Mesenchymal stem cell (in vitro differentiated cells and primary cell): ENCODE measurements at places on chromosomes 4 and X.
A peak's percentile ranks its signal among the peaks of the same experiment; 100 is the strongest.

DNA sequence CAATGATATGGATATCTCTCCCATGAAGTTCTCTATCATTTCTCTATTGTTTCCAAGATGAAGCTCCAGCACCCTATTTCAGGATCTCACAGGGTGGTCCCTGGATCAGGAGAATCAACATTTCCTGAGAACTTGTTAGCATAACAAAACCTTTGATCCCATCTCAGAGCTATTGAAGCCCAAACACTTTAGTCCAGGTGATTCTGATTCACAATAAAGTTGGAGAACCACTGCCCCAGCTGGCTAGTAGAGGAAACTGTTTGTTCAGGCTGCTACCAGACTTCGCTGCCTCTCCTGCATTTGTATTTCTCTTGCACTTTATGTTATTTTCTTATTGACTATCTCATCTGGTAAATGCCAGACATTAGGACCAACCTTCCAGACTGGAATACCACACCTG, 65.4 kb downstream of the CEP44 start:
- DNase-seq: no peak

- DNase-seq: peak; percentile 56
These were observed 65.6 kb downstream of the ATXN3L start for GRCh38 chrX:13254076-13254785.

DNA sequence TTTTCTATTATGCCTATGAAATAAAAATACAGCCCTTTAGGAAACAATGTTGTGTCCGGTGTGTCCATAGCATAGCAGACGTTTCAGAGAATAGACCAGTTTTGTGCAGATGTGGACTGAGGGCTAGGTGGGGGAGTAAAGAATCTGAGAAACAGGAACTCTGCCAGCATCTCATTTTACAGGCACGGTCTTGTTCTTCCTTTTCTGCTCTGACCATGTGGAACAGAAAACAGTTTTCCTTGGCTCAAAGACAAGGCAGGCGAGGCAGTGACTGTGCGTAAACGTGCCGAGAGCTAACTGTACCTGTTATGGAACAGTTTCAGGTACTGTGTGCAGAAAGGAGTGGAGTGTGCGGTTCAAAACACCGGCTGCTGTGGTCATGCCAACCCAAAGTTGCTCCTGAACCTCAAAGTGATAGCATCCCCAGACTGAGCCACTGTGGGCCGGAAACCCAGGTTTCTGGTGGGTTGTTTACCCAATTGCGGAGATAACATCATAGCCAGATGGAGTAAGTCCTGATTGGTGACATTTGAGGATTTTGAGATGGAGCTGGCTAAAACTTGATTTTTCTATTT, 20.2 kb downstream of the CNGA2 start:
- no peak for DNase-seq

- DNase-seq: no peak
These were observed 16.8 kb downstream of the BANK1 start for GRCh38 chr4:101807351-101807750.

GRCh38 chrX:134338527-134338926, 101.5 kb downstream of the CCDC160 start:
- DNase-seq: no peak

DNA sequence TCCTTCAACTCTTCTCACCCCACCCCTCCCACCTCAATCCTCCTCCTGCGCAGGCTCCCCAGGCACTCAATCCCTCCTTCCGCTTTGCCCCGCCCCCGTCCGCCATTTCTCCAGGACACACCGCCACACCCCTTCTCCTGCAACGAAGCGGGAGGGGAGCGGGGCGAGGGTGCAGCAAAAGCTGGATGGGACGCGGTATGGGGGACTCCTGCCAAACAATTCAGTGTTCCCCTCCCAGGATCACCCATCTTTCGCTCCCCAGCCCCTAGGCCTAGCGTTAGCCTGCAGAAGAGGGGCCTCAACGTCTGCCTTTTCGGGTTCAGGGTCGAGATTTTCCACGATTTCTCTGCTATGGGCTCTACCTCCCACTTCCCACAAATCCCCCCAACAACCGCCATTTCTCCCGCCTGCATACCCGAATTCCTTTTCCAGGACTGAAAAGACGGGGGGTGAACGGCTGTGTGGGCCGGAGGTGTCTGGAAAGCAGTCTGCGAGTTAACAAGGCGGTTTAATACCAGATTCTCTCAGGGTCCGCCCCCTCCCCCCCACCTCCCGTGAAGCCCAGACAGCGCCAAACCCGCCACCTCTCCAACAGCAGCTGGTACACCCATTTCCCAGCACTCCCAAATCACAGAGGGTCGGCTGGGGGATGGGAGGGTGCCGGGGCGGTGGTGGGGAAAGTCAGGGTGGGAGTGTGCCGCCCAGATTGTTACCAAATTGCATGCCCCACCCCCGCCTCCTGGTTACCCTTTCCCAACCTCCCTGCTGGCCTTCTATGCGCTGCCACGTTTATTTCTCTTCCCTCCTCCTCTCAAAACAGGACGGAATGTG, 774 bp downstream of the ARMCX2 start:
- peak; percentile 62 for DNase-seq

DNA sequence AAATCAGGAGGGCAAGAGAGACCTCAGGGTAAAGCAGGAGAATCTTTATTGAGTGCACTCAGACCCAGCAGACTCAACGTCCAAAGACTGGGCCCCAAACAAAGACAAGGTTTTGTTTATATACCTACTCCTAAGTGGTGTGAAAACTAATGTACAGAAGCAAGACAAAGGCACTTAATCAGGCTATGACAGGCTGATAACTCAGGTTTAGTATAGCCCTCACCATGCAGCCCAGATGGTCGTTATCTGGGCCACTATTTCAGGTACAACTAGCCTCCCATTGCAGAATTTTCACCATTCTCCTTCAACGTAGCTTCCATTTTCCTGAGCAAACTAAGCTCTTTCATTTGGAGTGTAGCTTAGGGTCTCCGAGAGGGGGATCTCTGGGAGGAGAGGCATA, 36.9 kb downstream of the SULT1E1 start:
- no peak for DNase-seq

- no peak for DNase-seq
These were observed 362.5 kb upstream of the TRAM1L1 start for GRCh38 chr4:117447925-117448324.

- no peak for DNase-seq
These were observed 143.2 kb downstream of the SH3KBP1 start for GRCh38 chrX:19744231-19744630.

- DNase-seq: no peak
These were observed 49.3 kb upstream of the PHF8 start for GRCh38 chrX:54093571-54093970.

GRCh38 chr4:1597021-1597931, 86.8 kb downstream of the FAM53A start:
- DNase-seq: no peak

DNA sequence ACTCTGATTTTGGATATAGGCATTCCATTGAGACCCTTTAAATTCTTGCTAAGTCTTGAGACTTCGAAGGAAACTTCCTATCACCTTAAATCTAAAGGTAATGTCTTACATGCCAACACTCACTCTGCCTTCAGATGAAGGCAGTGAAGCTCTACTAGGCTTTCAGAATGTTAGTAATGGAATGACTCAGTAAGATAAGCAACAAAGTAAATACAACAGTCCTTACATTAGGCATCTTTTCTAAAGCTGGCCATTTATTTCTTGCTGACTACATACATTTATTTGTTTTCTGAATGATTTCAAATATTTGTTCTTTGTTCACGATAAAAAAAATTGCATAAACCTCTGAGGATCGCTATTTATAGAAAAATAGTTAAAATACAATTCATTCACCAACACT, 43.5 kb downstream of the ASIC5 start:
- DNase-seq: peak; percentile 22

DNA sequence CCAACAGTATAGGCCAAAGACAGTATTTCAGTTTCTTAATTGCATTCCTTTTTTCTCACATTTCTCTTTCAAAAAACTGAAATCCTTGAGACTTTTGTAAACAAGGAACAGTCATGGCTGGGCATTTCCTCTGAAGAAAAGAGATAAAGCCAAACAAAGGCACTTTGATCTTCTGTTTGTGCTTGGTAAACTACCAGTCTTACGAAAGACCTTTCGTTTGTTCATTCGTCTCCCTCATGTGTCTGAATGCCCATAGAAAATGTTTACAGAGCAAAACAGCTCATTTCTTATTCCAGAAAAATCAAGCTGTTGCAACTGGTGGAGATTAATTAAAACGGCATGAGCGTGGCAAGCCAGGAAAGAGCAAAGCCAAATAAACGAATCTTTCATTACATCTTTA, 178.0 kb downstream of the GASK1B start:
- peak; percentile 50 for DNase-seq

DNA sequence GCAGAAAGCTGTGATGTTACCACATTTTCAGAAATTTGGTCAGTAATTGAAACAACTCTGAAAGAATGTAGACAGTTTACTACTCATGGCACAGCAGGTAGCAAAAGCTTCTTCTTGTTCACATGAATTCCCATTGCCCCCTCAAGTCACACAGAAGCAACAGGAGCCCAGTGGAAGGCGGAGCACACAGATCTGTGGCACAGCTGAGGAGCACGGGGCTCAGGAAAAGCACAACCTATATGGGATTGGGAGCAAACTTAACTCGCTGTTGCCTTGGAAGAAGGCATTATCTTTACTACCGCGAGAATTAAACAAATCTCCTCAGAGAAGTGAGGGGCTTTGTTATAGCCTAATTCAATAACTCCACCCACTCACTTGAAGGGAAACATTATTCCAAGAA, 358.5 kb downstream of the SPOCK3 start:
- no peak for DNase-seq

DNA sequence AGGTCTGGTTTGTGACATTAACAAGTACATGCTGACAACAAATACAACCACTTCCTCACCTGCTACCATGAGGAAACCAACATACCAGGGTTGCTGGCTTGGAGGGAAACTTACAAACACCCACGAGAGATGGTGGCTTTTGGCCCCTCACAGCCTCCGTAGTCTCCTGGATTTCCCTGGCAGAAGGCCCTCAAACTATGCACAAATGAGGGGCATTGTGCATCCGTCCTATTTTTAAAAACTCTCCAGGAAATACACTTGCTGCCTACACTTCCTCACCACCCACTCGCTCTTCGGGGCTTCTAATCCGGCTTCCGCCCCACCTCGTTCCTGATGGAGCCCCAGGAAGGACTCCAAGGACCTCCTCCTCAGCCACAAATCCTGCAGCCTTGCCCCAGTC, 355.0 kb upstream of the GATB start:
- no peak for DNase-seq

GRCh38 chrX:128599632-128600031, 547.4 kb upstream of the ACTRT1 start:
- no peak for DNase-seq

GRCh38 chr4:39046249-39046648, 14.0 kb upstream of the TMEM156 start:
- peak; percentile 71 for DNase-seq

DNA sequence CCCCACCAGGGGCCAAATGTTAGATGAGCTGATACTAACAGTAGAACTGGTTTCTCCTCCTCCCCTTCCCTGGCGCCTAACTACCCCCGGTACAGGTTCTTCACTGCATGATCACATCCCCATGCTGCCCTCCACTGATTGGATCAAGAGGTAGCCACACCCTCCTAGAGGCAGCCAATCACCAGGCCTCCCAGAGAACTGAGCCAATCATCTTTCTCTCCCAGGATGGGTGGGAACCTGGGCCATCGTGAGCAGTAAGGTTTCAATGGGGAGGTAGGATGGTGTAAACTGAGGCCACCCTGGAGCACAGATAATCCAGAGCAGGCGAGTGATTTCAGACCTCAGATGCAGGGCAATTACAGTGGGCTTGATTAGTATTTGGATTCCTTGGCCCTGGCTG, 64.2 kb downstream of the PPP2R2C start:
- no peak for DNase-seq

GRCh38 chr4:87985097-87985886, 9.8 kb downstream of the SPP1 start:
- peak; percentile 64 for DNase-seq

- DNase-seq: no peak
These were observed 78.9 kb upstream of the UNC5C start for GRCh38 chr4:95627709-95628108.

DNA sequence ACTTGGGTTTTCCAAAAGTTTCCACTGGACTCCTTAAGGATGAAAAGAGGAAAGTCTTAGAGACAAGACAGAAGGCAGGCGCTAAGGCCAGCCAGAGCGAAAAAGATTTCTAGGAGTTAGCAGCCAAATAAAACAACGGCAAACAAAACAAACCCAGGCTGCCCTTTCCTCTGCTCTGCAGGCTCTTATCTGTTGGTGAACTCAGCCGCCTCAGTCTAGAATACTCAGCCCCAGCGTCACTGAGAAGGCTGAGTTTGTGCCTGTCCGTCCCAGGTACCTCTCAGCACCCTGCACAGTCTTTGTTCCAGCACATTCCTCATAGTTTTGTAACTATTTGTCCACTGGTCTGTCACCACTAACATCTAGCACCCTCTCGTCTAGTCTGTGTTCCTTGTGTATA, 75.6 kb upstream of the FAM9C start:
- DNase-seq: peak; percentile 42

GRCh38 chrX:70257423-70258288, 2.3 kb downstream of the P2RY4 start:
- DNase-seq: no peak

DNA sequence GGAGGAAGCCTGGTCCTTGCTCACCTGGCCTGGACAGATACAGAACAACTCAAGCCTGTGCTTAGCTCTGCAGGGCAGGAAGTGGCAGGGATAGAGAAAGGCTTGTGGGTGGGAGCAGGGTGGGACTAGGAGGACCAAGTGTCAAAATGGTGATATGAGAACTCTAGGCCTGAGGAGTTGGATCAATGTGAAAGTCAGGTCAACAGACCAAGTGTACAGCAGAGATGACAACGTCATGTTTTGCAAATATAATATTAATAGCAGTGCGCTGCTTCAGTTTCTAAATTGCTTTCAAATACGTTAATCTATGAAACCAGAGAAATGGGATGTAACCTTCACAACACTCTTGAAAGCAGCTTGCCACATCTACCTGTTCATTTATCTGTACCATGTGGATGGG, 114.2 kb upstream of the MAP3K15 start:
- no peak for DNase-seq

GRCh38 chr4:83929550-83929949, 393.6 kb downstream of the GPAT3 start:
- no peak for DNase-seq

DNA sequence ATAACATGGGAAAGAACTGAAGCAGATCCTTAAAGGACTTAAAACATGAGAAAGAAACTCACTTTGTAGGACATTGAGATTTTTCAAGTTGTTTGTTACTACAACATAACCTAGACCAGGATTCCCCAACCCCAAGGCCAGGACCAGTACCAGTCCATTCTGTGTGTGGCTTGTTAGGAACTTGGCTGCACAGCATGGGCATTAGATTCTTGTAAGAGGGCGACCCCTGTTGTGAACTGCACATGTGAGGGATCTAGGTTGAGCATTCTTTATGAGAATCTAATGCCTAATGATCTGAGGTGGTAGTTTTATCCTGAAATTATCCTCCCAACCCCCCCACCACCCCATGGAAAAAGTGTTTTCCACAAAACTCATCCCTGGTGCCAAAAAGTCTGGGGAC, 566.1 kb downstream of the KCTD8 start:
- no peak for DNase-seq
